ENCODE measurements at places on chromosomes 5 and 9. TPM values are rescaled to one million over a fixed set of nuclear protein-coding genes. Genes with fewer than 3 reads are reported as not detected.

The FAT2 gene
- total RNA-seq = 0.80 TPM

The CDH9 gene
- total RNA-seq = 0.68 TPM

DNA sequence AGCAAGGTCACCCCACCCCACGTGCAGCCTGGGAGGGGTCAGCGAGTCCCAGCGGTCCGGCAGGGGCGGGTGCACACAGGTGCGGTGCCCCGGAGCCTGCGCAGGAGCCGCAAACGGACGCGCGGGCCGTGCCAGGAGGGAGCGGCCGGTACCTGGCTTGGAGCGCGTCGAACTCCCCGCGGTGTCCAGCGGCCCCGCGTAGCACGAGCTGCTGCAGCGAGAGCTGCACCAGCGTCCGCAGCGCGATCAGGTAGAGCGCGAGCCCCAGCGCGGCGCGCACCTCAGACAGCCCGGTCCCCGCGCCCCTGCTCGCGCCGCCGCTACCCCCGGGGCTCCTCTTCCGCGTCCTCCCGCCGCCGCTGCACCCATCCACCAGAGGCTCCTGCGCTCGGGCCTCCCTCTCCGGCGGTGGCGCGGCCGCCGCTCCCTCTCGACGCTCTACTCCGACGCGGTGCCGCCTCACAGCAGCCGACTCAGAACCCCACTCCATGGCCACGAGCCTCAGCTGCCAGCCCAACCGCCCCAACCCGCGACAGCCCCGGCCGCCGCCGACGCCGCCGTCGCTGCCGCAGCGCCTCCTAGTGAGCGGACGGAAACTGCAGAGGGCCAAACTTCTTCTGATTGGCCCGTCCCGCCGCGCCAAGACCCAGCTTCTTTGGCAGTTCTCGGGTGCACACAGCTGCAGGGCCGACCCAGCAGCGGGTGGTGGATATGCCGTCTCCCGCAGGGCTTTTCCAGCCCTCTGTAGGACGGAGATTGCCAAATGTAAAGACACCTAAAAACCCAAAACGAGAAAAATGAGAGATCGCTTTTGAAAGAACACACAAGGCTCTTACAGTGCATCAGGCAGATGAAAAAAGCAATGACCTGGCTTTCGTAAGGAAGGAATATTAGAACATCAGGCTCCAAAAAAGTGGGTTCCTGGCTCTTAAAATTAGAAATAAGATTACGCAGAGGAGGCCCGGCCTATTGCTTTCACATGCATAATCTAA is at the start of gene ERMP1:
TSS of gene ERMP1 (minus strand) at position 580 of the 992 bp plus-strand sequence. CDS start at position 490, 90 bp downstream.
- H3K27ac ChIP-seq = peak within 1 kb of the TSS; percentile 88
- peak within 1 kb of the TSS; percentile 94 for H3K4me3 ChIP-seq
- peak; percentile 91 for DNase-seq

DNA sequence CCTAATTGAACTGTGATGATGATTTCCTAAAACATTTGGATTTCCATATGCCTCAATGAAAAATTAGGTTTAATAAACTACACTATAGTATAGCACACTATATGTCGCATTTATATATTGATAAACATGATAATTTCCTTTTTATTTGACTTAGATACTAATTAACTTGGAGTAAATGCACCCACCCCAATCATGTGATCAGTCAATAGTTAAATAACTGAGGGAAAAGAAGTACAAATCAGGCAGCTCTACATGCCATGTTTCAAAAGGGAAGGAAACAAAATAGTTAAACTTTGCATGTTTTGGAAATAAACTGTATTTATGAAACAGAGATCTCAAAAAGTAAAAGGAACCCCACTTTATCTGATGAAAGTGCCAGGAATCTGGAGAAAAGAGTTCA is 18.0 kb upstream of the GNE start:
- no peak for DNase-seq
- peaks cover 6% of the 10 kb centered on the region for H3K4me1 ChIP-seq
- peaks cover 6% of the 10 kb centered on the region for H3K36me3 ChIP-seq

GRCh38 chr9:98006127-98006796 is 23.1 kb downstream of the ANP32B start:
- no peak for DNase-seq
- H3K27ac ChIP-seq = no peak overlapping the region
- H3K4me1 ChIP-seq = no peaks in the 10 kb centered on the region

- no peak overlapping the region for H3K27ac ChIP-seq
- H3K4me1 ChIP-seq = no peaks in the 10 kb centered on the region
- peaks cover 4% of the 10 kb centered on the region for H3K27me3 ChIP-seq
- H3K36me3 ChIP-seq = no peaks in the 10 kb centered on the region
Observed at GRCh38 chr9:131080589-131080988, 15.7 kb upstream of the AIF1L start.

DNA sequence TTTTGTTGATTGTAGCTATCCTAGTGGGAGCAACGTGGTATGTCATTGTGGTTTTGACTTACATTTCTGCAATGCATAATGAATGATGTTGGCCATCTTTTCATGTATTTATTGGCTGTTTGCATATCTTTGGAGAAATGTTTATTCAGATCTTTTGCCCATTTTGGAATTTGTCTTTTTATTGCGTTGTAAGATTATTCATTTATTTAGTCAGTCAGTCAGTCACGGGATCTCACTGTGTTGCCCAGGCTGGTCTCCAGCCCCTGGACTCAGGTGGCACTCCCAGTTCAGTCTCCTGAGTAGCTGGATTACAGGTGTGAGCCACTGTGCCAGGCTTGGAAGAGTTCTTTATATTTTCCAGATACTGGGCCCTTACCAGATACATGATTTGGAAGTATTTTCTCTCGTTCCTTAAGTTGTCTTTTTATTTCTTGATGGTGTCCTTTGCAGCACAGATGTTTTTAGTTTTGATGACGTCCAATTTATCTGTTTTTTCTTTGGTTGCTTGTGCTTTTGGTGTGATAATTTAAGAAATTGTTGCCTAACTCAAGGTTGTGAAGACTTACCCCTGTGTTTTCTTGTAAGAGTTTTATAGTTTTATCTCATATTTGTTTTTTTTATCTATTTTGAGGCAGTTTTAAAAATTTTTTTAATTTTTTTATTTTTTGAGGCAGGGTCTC is 67.1 kb downstream of the EHMT1 start:
- H3K36me3 ChIP-seq = peaks cover 6% of the 10 kb centered on the region
- no peak overlapping the region for H3K27ac ChIP-seq
- H3K4me1 ChIP-seq = peaks cover 40% of the 10 kb centered on the region
- DNase-seq = no peak
- H3K27me3 ChIP-seq = no peaks in the 10 kb centered on the region

GRCh38 chr9:27338527-27338903 is 41.6 kb upstream of the EQTN start:
- DNase-seq = no peak
- no peak overlapping the region for H3K4me3 ChIP-seq
- H3K36me3 ChIP-seq = peaks cover 3% of the 10 kb centered on the region
- H3K4me1 ChIP-seq = peaks cover 44% of the 10 kb centered on the region

DNA sequence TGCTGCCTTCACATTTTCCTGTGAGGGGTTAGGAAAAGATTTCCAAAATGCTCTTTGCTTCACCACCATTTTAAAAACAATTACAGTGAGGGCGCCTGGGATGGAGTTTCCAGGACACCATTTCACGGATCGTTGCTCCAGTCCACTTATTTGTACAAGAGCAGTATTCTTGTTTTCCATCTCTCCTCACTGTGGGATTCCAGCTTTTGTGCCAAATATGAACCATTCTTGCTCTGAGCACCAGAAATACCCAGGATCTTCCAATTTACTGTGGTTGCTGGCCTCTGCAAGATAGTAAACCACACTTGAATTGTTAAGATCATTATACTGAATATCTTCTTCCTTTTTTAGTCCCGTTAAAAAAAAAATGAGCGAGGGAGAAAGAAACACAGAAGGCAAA is 899.5 kb downstream of the TLE1 start:
- H3K4me3 ChIP-seq = no peak overlapping the region
- no peak overlapping the region for H3K27ac ChIP-seq
- H3K36me3 ChIP-seq = no peaks in the 10 kb centered on the region
- DNase-seq = no peak

DNA sequence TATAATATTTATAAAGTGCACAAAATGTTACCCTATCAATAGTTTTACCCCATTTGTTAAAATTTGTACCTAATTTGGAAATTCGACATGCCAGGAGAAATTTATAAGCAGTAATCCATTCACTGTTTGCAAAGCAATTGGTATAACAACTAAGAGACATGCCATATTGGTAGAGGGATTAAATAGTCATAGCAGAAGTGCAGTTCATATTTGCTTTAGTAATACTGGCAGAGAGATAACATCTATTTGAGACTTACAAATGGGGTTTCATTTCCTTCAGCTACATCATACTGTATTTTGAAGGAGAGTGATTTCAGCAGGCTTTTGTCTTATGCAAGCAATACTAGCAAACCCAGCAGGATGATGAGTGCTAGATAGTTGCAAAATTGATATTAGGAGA is 610.4 kb upstream of the CDH10 start:
- DNase-seq = no peak
- H3K36me3 ChIP-seq = no peaks in the 10 kb centered on the region
- H3K4me3 ChIP-seq = no peak overlapping the region
- peaks cover 7% of the 10 kb centered on the region for H3K27me3 ChIP-seq

DNA sequence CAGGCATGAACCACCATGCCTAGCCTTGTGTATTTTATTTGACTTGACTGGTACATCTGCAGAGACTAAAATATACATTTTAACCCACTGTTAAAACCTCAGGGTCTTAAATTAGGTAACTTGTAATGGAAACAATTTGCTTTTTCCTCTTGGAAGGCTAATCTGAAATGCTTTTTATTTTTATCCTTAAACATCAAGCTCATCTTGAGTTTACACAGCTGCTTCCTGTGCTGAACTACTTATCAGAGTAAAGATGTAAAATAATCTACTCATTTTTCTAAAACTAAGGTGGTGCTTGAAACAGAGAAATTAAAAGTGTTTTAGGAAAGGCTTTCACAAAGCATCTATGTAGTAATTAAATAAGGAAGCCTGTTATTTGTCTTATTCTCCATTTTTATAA is 144.1 kb downstream of the ENTREP1 start:
- H3K4me1 ChIP-seq = no peaks in the 10 kb centered on the region
- H3K27ac ChIP-seq = no peak overlapping the region
- no peak overlapping the region for H3K4me3 ChIP-seq
- no peaks in the 10 kb centered on the region for H3K36me3 ChIP-seq

DNA sequence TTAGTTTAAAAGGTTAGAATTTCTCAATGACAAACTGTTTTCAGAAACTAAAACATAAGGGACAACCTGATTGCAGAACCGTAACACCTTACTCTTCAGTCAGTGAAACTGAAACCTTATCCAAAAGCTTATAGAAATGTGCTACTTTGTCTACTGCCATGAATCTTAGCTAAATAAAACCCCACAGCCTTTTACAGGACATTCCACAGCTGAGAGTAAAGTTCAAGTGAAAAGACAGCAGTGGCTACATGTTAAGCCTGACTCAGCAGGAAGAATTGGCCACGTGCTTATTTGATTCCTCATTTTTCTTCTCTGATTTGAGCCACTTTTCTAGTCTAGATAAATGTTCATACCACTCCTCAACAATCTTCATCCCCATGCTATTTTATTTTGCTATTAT is 278.7 kb upstream of the ISL1 start:
- H3K4me1 ChIP-seq = no peaks in the 10 kb centered on the region
- no peaks in the 10 kb centered on the region for H3K36me3 ChIP-seq
- DNase-seq = no peak
- H3K4me3 ChIP-seq = no peak overlapping the region
- H3K27ac ChIP-seq = no peak overlapping the region

GRCh38 chr5:53446908-53447307 is 33.5 kb upstream of the FST start:
- no peak overlapping the region for H3K27ac ChIP-seq
- no peak overlapping the region for H3K4me3 ChIP-seq
- no peaks in the 10 kb centered on the region for H3K4me1 ChIP-seq
- H3K27me3 ChIP-seq = no peaks in the 10 kb centered on the region

GRCh38 chr9:110078604-110079003 is 129.4 kb downstream of the C9orf152 start:
- H3K4me3 ChIP-seq = no peak overlapping the region
- no peak overlapping the region for H3K27ac ChIP-seq
- H3K36me3 ChIP-seq = peaks cover 4% of the 10 kb centered on the region
- H3K27me3 ChIP-seq = no peaks in the 10 kb centered on the region
- peaks cover 19% of the 10 kb centered on the region for H3K4me1 ChIP-seq

DNA sequence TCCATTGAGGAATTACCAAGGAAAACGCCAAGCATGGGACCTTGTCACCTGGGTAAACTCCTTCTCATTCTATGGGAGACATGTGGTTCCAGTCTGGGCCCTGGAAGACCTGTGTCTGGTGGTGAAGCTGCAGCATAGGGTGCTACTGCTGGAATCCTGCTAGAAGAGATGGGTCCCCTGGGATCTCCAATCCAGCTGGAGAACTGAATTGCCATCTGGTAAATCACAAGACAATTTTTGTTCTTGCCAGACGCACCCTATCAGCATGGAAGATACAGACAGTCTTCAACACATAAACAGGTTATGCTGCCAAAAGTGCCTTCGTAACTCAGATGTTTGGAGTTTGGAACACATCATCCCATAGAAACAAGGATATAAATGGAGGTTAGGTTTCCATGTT is 424.0 kb upstream of the BRINP1 start:
- DNase-seq = no peak
- H3K4me3 ChIP-seq = no peak overlapping the region
- H3K27ac ChIP-seq = no peak overlapping the region
- peaks cover 14% of the 10 kb centered on the region for H3K27me3 ChIP-seq

DNA sequence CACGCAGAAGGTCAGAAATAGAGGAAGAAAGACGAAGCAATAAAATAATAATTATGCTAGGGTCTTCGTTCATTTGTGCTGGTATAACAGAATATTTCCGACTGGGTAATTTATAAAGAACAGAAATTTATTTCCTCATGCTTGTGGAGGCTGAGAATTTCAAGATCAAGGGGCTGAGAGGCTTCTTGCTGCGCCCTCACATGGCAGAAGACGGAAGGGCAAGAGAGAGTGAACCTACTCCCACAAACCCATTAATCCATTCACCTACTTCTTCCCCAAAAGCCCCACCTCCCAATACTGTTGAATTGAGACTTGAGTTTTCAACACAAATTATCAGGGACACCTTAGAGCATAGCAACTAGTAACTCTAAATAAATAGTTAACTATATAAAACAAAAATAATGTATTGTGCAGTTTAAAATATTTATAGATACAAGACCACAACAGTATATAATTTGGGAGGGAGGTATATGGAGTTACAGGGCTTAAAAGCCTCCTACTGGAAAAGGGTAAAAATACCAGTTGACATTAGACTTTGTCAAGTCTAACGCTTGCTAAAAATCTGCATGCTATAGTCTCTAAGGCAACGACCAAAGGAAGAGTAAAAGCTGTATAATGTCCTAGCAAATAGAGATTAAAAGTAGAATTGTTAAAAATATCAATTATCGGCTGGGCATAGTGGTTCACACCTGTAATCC is 40.3 kb upstream of the NAA35 start:
- H3K4me1 ChIP-seq = no peaks in the 10 kb centered on the region
- no peaks in the 10 kb centered on the region for H3K36me3 ChIP-seq
- no peak overlapping the region for H3K27ac ChIP-seq
- no peak overlapping the region for H3K4me3 ChIP-seq
- no peak for DNase-seq
